ENCODE measurements at places on chromosomes 11 and 22. TPM values are rescaled to one million over a fixed set of nuclear protein-coding genes. Genes with fewer than 3 reads are reported as not detected.

- no peak for DNase-seq
Measured at GRCh38 chr22:36776722-36777121, 803 bp upstream of the IFT27 start.

APOBEC3C gene
- total RNA-seq = 1.8 TPM

DNA sequence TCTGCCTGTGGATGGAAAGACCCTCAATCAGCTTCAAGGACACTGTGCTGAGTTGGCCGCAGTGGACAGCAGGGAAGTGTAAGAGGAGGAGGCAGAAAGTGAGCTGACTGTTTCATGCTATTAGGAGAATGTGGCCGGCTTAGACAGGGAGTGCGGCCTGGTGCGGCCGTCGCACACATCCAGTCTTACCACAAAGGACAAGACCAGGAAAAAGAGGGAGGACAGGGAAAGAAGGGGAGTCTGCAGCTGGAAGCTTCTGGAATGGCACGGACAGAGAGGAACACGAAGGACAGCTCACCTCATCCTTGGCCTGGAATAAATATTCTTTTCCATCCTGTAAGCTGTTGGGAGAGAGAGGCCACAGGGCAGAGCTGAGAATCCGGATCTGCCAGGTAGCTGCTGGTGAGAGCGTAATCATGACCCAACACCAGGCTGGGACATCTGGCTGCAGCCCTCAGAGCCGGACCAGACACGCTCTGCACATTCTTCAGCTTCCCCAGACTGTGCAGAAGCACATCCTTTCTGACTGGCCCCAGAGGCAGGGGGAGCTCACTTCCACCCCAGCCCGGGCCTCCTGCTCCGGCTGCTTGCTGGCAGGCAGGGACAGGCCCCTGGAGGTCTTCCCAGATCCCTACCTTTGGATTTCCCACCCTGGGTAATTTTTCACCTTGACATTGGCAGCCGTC is 8.6 kb upstream of the RBM4B start:
- DNase-seq = peak; percentile 26

GRCh38 chr11:66936311-66936711 is 21.9 kb downstream of the PC start:
- no peak for DNase-seq

All from stomach (tissue), 19 donors.